Omental fat pad (tissue), 4 donors: ENCODE measurements at places on chromosomes 7 and 10.

DNA sequence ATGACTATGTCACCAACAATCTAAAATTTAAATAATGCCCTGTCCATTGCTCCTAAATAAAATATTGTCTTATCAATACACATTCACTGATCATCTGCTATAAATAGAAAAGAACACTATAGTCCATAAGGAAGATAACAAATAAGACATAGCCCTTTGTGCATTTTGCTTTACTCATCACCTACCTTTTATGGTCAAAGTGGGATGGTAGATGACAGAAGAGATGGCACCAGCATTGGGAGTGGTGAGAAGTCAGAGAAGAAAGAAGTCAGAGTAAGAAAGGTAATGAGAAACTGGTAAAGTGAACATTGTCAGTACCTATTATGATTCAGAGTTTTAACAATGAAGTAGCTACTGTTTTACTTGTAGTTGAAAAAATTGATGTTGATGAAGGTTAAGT lies 31.1 kb downstream of the SEMA3E start:
- no peak for DNase-seq

- no peak for DNase-seq
Observed at GRCh38 chr10:118027397-118027796, 19.3 kb downstream of the RAB11FIP2 start.

- no peak for DNase-seq
Observed at GRCh38 chr7:24572997-24573553, at the start of gene PALS2. Gene PALS2, plus strand, starts transcription at chr7:24573452. Its CDS starts 50,216 bp downstream, at chr7:24623668.

- DNase-seq, result no peak
Observed at GRCh38 chr7:85111761-85112160, 75.1 kb downstream of the SEMA3D start.
